ENCODE measurements at places on chromosomes 4 and X.

DNA sequence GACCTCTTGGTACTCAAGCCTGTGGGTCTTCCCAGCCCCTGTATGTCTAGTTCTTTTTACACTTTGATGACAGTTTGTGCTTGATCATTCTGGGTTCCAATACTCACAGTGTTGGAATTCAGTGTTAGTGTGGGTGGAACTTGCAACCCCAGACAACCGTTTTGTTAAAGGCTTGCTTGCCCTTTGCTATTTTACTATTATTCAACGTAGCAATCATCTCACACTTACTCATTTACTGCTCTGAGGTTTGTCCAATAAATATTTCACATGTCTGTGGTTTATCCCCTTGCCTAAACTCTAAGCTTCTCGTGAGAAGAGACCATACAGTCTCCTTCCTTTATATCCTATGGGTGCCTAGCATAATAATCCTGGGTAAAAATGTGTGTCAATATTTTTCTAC lies 15.3 kb downstream of the CCNG2 start:
- no peak for DNase-seq

DNA sequence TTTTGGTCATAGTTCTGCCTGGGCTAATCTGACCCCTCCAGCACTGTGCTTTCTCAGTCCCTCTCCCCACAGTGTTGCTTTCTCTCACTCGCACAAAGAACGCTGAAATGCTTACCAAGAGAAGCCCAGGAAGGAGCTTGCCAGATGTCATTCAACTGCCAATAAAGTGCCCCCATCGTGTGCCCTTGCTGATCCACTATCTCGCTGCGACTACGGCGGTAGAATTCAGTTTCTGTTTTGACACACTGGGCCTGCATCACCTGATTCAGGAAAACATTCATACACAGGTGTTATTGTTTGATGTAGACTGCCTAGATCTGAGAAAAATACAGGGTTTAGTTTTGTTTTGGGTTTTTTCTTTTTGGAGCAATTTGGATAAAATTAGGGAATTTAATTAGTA lies 121.2 kb downstream of the MANBA start:
- DNase-seq, result no peak

- no peak for DNase-seq
Measured at GRCh38 chrX:118552121-118552900, 56.7 kb downstream of the DOCK11 start.

- DNase-seq, result no peak
Measured at GRCh38 chrX:149962859-149963757, 24.8 kb upstream of the EOLA2 start.

- no peak for DNase-seq
Measured at GRCh38 chrX:116413273-116413672, 23.1 kb upstream of the SLC6A14 start.

DNA sequence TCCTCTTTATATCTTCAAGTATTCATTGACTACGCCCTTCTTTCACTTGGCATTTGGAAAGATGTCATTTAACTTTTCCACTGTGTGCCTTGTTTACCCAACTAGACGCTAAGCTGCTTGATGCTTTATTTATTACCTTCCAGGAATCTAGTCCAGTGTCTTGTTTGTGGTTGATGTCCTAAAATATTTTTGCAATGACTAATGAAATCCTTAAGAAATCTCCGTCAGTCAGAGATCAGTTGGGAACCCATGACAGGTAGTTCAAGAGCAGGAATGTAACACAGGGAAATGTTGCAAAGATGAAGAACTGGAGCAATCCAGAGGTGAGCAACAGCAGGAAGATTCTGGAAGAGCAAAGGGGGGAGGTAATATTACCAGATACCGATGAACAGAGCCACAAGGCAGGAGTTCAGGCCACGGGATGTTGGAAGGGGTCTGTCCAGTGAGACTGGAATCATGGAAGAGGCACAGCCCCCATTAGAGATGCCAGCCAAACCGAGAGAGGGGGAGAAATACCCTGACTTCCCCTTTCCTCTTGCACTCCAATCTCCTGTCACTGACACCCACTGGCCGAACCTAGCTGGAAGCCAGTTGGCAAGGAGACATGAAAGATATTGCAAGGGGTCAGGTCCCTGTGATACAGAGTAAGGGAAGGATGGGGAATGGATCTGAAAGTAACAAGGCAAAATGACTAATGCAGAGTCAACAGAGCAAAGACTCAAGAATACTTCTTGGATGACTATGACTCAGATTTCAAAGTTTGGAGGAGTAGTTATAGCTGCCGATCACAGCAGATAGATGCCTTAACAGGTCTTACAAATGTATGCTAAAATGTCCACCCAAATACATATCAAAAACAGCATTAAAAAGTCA lies 62.7 kb upstream of the PHKA2 start:
- DNase-seq, result no peak

DNA sequence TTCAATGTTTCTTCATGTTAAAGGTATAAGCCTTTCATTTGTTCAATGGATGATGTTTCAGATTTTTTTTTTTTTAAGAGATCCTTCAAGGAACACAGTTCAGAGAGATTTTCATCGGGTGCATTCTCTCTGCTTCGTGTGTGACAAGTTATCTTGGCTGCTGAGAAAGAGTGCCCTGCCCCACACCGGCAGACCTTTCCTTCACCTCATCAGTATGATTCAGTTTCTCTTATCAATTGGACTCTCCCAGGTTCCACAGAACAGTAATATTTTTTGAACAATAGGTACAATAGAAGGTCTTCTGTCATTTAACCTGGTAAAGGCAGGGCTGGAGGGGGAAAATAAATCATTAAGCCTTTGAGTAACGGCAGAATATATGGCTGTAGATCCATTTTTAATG lies 75.8 kb downstream of the NPNT start:
- DNase-seq, result no peak

GRCh38 chr4:79497001-79497400 lies 89.0 kb upstream of the GK2 start:
- DNase-seq, result no peak

- no peak for DNase-seq
Measured at GRCh38 chr4:163273922-163274321, 58.5 kb downstream of the NPY1R start.

- no peak for DNase-seq
Measured at GRCh38 chr4:186693159-186693815, 30.4 kb downstream of the FAT1 start.

GRCh38 chrX:37000140-37000539 lies 8.0 kb upstream of the FAM47C start:
- DNase-seq, result no peak

DNA sequence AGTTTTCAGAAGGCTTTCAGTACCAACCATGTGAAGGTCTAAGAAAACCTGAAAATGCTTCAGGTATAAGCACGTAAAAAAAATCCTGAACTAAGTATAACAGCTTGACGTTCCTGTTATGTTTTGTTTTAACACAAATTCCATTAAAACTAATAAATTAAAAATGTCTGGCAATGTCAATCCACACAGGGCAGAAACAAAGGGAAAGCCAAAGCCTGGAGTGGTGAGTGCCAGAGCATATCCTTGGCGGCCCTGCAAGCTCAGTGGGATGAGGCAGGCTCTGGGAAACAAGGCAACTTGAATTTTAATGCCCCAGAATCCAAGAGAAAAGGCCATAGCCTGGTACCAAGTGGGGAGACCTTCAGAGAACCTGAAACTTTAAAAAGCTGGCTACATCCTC lies 78.2 kb downstream of the EPHA5 start:
- DNase-seq, result no peak

- no peak for DNase-seq
Measured at GRCh38 chr4:134202166-134202956, 772 bp upstream of the PABPC4L start.

GRCh38 chrX:3143043-3143799 lies 102.0 kb downstream of the ARSF start:
- no peak for DNase-seq

DNA sequence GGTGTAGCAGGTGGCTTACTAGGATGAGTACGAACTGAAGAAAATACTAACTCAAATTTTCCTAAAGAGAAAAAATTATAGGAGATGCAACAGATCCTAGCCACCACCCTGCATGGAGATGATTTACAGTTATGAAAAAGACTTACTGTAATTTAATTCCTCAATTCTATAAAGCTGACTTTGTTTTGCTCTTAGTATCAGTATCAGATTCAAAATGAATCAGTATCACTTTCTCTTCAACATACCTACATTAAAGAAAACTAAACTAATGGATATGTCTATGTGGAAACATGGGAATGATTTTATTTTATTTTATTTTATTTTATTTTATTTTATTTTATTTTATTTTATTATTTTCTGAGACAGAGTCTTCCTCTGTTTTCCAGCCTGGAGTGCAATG lies 525.8 kb downstream of the NLGN4X start:
- DNase-seq, result no peak

- DNase-seq, result no peak
Measured at GRCh38 chr4:151439320-151439719, 30.3 kb downstream of the FHIP1A start.

DNA sequence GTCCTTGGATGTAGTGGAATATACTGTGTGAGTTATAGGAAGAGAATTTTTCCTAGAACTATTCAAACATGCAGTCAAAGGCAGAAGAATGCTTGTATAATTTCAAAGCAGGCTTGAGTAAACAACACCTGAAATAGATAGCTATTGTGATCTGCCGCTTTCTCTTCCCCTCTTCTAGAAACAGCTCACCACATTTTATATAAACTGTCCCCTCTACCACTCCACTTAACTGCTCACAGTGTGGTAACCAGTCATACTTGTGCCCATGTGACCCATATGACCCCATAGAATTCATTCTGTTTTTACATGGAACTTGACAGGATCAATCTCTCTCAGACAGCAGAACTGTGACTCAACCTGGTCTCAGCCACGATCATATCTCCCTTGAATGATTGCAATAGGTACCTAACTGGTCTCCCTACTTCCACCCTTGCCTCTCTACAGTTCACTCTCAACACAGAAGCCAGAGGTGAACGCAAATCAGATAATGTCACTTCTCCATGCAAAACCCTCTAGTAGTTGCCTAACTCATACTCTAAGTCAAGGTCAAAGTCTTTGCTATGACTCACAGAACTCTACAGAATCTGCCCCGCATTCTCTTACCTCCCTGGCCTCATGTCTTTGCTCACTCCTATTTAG lies 85.6 kb upstream of the EFHC2 start:
- DNase-seq, result no peak

DNA sequence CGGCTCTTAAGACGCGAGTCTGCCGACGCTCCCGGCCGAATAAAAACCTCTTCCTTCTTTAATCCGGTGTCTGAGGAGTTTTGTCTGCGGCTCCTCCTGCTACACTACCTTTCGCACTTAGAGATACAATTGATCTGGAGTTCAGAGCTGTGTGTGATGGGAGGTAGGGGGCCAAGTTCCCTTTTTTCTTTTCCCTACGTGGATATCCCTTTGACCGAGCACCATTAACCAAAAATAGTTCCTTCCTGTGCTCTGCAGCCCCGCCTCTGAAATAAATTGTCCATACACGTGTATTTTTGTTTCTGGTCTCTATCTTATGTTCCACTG lies 555 bp upstream of the PGM2 start:
- no peak for DNase-seq

- DNase-seq, result no peak
Measured at GRCh38 chrX:11423362-11423818, 130.2 kb downstream of the AMELX start.

DNA sequence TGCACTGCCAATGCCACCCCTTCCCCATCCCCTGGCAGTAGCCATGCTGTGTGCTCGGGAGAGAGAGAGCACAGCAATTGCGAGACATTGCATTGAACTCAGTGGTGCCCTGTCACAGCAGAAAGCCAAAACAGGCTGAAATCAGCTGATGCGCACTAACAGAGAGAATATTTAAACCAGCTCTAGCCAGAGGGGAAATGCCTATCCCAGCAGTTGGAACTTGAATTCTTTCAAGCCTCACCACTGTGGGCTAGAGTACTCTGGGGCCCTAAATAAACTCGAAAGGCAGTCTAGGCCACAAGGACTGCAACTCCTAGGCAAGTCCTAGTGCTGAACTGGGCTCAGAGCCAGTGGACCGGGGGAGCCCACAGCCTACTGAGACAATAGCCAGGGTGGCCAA lies 17.7 kb upstream of the RP2 start:
- no peak for DNase-seq

GRCh38 chrX:39758791-39759525 lies 338.8 kb downstream of the BCOR start:
- DNase-seq, result no peak

GRCh38 chr4:137861682-137862081 lies 329.4 kb upstream of the PCDH18 start:
- DNase-seq, result no peak

GRCh38 chr4:139907001-139907809 lies 241.6 kb downstream of the MGST2 start:
- no peak for DNase-seq

- no peak for DNase-seq
Measured at GRCh38 chr4:43325220-43325967, 432.9 kb downstream of the GRXCR1 start.

DNA sequence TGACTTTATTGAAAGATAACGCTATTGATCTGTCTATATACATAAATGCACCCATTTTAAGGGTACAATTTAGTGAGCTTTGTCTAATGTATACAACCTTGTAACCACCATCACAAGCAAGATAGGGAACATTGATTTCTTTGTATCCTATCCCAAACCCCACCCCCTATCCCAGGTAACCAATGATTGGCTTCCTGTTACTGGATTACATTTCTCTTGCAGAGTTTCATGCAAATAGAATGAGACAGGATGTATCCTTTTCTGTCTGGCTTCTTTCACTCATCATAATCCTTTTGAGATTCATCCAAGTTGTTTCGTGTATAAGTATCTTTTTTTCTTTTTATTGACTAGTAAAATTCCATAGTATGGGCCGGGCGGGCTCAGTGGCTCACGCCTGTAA lies 1.6 kb upstream of the GRIPAP1 start:
- DNase-seq, result no peak

- DNase-seq, result no peak
Measured at GRCh38 chrX:15500497-15500966, at the start of gene BMX. TSS of gene BMX (plus strand) at chrX:15500807. CDS start at chrX:15508354, 7,547 bp downstream.

- no peak for DNase-seq
Measured at GRCh38 chr4:126718136-126718535, 914.6 kb upstream of the INTU start.

GRCh38 chr4:79211490-79211889 lies 114.4 kb downstream of the NAA11 start:
- DNase-seq, result no peak

GRCh38 chr4:109368661-109369060 lies 65.0 kb upstream of the SEC24B start:
- DNase-seq, result no peak

GRCh38 chr4:106708464-106708816 lies 327.7 kb downstream of the DKK2 start:
- no peak for DNase-seq

DNA sequence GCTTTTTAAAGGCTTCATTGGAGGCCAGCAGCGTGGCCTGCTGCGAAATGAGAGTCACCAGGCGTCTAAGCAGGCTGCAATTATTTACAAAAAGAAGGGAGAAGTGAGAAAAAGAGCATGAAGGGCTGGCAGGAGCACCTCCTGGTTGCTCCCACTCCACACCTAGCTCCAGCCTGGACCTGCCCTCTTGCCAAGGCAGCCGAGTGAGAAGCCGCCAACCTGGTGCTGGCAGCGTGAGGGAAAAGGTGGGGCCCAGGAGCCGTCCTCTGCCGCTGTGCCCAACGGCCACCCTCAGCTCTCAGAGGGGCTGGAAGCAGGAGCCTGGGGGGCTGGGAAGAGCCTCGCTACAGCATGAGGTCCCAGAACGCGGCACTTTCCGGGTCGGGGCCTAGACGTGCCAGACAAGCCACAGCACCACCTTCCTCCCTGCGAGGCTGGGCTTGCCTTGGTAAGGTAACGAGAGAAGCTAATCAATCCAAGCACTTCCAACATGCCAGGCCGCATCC lies 16.3 kb downstream of the SLC6A8 start:
- no peak for DNase-seq

- no peak for DNase-seq
Measured at GRCh38 chrX:21735768-21736127, 22.2 kb downstream of the SMPX start.

- DNase-seq, result no peak
Measured at GRCh38 chr4:100430451-100430850, 87.4 kb downstream of the EMCN start.

Measured in stimulated activated CD4-positive, alpha-beta T cell treated with anti-CD3 and anti-CD28 coated beads, TNF-alpha, amount 100 ng/mL, for 1 hour (primary cell).